ENCODE measurements at places on chromosomes 13 and 19.

DNA sequence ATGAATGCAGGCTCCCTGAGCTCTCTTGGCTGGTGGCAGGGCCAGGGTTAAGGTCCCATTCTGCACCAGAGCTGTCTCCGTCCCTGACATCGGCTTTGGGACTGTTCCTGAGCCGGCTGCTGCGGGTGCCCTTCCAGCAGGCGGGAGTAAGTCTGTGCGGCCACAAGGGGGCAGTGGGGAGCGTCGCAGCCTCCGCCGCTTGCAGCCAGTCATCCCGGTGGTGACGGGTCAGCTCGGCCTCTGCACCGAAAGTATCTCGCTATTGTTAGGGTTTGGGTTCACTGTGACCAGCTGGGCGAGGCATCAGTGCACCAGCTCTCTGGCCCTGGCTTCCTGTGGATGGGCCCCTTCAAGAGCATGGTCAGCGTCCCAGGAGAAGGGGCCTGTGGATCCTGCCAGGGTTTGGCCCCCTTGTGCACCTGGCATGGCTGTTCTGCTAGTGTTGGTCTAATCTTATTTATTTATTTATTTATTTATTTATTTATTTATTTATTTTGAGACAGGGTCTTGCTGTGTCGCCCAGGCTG is 15.1 kb downstream of the NDUFB7 start:
- peak; percentile 40 for DNase-seq

DNA sequence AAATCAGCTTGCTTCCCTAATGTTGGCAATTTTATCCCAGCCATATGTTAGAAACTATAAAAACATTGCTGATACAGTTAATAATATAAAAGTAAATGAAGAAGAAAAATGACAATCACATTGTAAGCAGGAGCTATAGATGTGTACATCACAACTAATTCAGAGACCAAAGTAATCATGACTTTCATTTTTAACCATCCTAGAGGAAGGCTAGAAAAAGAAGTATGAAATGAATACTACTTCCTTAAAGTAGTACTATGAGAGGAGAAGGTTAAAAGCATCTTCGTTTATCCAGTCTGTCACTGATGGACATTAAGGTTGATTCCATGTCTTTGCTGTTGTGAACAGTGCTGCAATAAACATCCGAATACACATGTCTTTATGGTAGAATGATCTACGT is 135.5 kb downstream of the IRS2 start:
- DNase-seq: no peak

- peak; percentile 21 for DNase-seq
Measured at GRCh38 chr13:113034451-113035212, 65.6 kb downstream of the MCF2L start.

- no peak for DNase-seq
Measured at GRCh38 chr13:39959497-39960144, 304.2 kb downstream of the COG6 start.

DNA sequence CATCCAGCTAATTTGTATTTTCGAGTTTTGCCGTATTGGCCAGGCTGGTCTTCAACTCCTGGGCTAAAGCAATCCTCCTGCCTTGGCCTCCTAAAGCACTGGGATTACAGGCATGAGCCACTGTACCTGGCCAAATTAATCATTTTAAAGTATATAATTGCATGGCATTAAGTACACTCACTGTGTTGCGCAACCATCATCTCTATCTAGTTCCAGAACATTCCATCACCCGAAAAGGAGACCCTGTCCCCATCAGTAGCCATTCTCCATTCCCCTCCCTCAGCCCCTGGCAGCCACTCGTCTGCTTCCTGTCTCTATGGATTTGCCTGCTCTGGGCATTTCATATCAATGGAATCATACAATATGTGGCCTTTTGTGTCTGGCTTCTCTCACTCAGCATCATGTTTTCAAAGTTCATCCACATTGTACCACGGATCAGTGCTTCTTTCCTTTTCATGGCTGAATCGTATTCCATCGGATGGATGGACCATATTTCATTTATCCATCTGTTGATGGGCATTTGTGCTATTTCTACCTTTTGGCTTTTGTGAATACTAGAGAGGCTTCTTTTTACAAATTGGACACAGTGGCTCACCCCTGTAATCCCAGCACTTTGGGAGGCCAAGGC is 13.1 kb downstream of the PGPEP1 start:
- no peak for DNase-seq

GRCh38 chr13:107348471-107348870 is 780.5 kb upstream of the ARGLU1 start:
- DNase-seq: no peak

GRCh38 chr13:63025741-63026140 is 1610.1 kb upstream of the PCDH20 start:
- no peak for DNase-seq

GRCh38 chr13:90867336-90867683 is 480.2 kb upstream of the MIR17HG start:
- peak; percentile 20 for DNase-seq

DNA sequence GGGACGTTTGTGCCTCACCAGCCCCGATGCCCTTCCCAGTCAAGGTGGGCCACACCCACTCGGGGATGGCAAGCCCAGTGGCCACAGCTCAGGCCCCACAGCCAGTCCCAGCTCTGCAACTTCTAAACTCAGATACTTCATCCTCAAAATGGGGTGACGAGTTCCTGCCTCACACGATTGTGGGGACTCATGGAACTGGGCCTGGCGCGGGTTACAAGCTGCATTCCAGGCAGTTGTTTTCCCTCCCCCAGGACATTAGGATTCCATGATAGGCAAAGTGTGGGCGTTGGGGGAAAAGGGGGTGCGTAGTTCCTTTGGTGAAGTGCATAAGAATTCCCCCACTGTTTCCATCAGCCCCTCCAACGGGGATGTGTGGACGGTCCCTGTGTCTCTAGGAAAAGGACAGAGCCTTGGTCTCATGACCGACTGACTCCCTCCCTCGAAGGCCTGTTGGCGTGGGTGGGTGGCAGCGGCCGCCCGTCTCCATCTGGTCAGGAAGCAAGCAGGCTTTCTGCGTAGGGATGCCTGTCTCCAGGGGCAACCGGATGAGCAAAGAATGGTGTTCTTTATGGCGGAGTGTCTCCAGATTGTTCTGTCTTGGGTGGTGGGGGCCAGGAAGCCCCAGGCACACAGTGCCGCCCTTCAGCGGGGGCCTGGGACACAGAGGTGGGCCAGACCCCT is 21.1 kb upstream of the NPAS1 start:
- DNase-seq: no peak

- DNase-seq: no peak
Measured at GRCh38 chr19:51509823-51510660, 8.4 kb upstream of the SIGLEC12 start.

DNA sequence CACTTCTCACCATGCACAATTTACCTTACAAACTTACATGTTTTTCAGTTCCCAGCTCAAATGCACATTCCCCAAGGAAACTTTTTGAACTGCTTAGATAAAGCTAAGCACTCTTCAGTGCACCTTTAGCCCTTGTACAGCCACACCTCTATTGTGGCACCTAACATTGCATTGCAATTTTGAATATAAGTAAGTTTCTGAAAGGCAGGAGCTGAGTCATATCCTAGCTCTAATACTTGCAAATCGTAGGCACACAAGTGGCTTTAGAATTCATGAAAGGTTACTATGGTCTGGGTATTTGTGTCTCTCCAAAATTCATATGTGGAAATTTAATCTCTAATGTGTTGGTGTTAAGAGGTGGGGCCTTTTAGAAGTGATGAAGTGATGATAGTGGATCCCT is 4.9 kb upstream of the ESD start:
- DNase-seq: no peak

DNA sequence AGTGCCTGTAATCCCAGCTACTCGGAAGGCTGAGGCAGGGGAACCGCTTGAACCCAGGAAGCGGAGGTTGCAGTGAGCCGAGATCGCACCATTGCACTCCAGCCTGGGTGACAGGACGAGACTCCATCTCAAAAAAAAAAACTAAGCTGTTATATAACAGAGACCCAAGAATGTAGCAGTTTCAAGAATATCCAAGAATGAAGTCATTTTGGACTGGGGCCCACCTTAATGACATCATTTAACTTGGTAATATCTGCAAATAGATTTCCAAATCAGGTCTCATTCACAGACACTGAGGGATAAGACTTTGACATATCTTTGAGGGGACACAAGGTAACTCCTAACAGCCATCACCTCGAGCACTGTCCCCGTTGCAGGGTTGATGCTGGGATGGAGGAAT is 36.5 kb upstream of the MRI1 start:
- no peak for DNase-seq

GRCh38 chr13:40207001-40207478 is 459.4 kb downstream of the FOXO1 start:
- no peak for DNase-seq

DNA sequence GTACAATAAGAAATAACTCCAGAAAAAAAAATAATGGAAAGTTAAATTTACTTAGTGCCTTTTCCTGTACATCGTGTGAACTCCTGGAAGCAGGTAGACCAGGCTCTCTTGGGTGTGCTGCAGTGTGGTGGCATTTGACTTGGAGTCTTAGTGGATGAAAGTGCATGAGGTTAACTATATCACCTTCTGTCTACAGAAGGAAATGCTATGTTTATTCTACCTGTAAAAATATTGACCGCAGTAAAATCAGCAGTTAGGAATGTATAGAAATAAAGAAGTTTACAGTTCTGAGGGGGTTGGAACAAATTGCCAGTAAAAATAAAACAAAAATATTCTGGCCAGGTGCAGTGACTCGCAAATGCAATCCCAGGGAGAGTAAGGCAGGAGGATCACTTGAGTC is 722.1 kb downstream of the LIG4 start:
- no peak for DNase-seq

DNA sequence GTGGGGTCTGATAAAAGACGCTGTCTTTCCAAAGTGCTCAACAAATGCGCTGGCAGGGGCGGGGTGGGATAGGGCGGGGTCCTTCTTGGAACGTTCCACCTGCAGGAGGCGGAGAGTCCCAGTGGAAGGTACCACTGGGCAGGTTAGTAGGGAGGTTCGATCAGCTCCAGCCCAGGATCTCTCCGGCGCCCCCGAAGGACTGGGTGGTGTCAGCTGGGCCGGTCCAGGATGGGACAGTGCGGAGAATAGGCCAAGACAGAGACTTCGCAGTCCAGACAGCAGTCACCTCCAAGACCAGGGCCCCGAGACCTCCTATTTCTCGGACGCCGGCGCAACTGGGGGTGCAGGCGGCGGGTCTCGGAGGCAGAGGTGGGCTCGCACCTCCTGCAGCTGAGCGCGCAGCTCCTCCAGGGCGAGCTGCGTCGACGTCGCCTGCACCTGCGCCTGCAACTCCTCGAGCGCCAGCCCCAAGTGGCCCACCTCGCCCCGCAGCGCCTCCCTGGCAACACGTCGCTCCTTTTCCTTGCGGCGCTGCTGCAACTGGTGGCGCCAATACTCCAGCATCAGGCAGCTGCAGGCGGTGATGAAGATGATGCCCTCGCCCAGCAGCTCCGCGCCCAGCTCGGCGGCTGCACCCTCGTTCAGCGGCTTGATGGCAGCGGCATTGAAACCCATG is 21.6 kb downstream of the VASP start:
- DNase-seq: peak; percentile 51

GRCh38 chr13:79392882-79393563 is 13.0 kb downstream of the RBM26 start:
- no peak for DNase-seq

Measured in hypothalamus (tissue), 51 donors.